ENCODE measurements at places on chromosomes 11 and 22.

DNA sequence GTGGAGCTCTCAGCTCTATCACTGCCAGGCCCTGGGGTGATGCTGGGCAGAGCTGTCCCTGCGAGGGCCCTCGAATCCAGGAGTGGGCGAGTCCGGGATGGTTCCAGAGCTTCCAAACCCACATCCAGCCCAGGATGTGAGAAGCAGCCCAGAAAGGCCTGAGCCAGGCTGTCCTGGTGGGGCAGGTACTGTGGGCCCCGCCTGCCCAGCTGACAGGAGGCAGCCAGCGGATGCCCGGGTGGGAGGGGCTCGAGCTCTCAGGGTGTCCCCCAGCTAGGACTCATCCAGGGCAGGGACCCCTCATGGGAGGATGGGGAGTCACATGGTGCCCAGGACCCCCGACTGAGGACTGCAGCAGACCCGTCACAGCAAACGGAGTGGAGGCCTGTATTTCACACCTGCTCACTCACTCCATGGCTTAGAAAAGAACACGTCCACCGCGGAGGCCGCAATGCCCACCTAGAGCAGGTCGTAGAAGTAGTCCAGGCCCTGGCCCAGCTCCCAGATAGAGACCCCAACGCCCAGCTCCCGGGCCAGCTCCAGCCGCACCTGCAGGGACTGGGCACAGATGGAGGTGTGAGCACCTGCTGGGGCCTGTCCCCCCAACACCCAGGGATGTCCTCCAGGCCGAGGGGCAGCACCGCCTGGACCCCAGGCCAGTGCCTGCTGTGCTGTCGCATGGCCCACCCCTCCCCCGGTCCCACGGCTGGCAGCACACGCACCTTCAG, 26.9 kb downstream of the TSPAN4 start:
- no peak for DNase-seq

DNA sequence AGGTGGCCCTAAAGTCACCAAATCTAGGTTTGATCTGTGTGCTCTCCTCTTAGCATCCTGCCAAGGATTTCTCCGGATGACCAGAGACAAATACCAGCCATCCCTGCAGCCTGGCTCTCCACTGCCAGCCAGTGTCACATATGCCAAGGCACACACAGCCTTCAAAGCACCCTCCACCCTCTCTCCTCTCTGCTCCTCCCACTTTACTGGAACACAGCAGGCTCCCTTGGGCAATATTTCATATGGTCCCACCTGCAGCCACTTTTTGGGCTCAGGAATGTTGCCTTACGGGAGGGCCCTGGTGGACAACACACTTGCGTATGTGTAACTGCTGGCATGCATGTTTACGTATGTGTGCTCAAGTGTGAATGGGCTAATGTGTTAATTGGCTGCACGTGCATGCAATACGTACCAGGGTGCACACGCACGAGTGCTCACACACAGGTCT, 183.9 kb downstream of the CEP164 start:
- DNase-seq: no peak

GRCh38 chr22:17569971-17570511, 6.7 kb downstream of the SLC25A18 start:
- no peak for DNase-seq

DNA sequence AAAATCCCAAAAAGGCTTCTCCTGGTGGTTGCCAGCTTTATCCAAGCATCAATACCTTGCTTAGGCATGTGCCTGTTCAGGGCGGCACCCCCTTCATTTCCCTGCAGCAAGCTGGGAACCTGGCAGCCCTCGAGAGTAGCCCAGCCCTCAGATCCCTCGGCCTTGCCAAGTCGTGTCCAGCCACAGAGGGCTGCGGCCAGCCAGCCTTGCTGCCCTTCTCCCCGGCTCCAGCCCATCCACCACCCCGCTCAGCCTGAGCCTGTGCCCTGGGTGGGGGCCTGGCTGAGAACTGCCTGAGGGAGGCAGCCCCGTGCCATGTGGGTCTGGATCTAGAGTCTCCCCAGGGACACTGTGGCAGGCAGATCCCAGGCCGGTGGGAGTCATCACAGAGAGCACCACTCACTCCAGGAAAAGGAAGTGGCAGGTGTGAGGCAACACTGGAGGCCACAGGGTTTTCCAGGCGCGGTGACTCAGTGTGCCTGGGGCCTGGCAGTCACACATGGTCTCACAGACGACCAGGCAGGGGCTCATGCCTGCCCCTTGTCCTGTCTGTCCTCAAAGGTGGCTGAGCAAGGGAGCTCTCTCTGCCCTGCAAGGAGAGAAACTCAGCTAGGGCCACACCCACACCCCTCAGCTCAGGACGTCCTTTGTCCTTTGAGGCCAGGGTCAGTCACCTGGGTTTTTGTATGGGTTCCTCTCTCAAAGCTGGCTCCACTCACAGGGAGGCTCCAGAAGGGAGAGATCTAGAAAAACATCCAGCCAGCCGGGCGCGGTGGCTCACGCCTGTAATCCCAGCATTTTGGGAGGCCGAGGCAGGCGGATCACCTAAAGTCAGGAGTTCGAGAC, 12.2 kb upstream of the CDC42BPG start:
- peak; percentile 42 for DNase-seq

DNA sequence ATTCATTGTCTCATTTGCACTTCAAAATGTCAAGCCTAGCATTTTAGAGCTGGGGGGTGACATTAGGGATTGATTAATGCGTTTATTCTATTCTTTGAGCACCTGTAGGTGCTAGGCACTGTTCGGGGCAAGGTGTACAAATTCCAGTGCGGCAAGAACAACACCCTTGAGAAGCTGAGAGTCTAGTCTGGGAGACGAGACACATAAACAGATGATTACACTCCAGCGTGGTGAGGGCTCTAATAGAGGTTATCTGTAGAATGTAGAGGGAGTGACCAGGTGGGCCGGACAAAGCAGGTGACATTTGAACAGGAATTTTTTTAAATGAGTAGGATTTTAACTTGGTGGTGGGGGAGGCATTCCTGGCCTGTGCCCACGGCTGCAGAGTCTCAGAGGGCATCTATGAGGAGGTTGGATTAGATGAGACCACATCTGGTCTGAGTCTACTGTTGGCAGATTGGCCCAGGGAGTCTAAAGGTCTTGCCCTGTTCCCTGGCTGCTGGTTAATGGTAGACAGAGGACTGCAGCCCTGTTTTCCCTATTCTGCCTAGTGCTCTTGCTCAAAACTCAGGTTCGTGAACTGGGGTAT, 970 bp downstream of the CAT start:
- no peak for DNase-seq

- no peak for DNase-seq
Measured at GRCh38 chr11:120208777-120209176, 2.1 kb upstream of the OAF start.

DNA sequence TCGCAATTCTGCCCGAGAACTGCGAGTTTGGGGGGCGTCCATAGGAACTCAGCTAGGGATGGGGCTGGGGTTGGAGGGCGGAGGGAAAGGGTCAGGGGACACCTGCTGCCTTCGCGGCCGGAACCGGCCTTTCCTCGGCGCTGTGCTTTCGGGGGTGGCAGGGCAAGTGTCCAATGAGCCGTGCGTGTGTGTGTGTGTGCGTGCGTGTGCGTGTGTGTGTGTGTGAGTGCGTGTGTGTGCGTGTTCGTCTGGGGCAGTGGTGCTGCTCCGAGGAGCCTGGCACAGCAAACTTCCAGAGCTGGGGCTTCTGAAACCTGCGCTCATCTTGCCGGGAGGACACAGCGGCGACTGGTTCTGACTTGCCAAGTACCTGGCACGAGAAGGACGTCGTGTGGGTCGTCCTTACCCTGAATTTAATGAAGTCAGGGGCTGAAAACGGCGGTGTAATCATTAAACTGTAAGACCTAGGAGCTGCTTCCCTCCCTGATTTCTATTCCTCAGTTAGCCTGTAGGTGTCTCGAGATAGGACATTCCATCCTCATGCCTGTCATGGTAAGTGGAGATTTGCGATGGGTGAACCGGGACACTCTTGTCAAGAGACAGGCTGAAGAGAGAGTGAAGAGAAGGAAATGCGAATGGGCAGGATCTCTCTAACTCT, 27.0 kb upstream of the AMOTL1 start:
- DNase-seq: no peak

DNA sequence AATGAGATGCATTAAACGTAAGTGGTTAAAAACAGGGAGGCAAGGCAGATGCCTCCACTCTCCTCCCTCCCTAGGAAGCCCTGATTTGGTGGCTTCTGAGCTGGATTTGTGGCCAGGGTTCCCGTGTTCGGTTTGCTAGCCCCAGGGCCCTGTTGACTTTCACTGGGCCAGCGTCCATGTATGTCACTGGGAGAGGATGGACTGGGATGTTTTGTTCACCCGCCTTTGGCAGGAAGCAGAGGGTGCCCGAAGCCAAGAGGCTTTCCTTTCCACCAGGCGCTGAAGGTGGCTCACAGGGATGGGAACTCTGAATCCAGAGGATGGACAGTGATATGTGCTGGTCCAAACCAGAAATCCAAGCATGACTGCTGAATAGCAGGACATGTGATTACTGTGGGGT, 146.6 kb downstream of the CSNK2A3 start:
- DNase-seq: no peak

GRCh38 chr11:106785913-106786650, 232.2 kb downstream of the GUCY1A2 start:
- no peak for DNase-seq

- DNase-seq: no peak
Measured at GRCh38 chr11:20634044-20634443, 34.6 kb downstream of the SLC6A5 start.

Measured in activated CD4-positive, alpha-beta T cell treated with anti-CD3 and anti-CD28 coated beads, Interleukin-2, amount 50 U/mL, for 1 hour (primary cell).